ENCODE measurements at places on chromosomes 2 and 18.

- no peak for DNase-seq
Observed at GRCh38 chr2:60446413-60447267, 106.8 kb downstream of the BCL11A start.

- DNase-seq: no peak
Observed at GRCh38 chr2:241592126-241592845, 33.7 kb downstream of the BOK start.

- no peak for DNase-seq
Observed at GRCh38 chr18:42798606-42799170, 316.8 kb downstream of the RIT2 start.

DNA sequence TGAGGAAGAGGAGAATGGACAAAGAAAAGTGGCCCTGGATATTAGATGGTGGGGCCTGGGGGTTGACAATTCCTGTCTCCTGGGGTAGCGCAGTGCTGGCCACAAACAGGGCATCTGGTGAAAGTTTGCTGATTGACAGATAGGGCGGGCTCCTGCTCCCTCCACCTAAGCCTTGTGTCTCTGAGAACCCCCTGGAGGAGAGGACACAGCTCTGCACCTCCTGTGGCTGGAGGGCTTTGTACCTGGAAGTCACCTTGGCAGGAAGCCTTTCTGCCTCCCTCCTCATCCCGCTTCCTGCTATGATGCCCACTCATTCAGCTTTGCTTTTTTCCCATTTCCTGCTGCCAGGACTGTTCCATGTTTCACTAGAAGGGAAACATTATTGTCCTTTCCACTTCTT lies 72.4 kb downstream of the RHOB start:
- no peak for DNase-seq

GRCh38 chr2:15671842-15672815 lies 80.5 kb downstream of the DDX1 start:
- DNase-seq: no peak

DNA sequence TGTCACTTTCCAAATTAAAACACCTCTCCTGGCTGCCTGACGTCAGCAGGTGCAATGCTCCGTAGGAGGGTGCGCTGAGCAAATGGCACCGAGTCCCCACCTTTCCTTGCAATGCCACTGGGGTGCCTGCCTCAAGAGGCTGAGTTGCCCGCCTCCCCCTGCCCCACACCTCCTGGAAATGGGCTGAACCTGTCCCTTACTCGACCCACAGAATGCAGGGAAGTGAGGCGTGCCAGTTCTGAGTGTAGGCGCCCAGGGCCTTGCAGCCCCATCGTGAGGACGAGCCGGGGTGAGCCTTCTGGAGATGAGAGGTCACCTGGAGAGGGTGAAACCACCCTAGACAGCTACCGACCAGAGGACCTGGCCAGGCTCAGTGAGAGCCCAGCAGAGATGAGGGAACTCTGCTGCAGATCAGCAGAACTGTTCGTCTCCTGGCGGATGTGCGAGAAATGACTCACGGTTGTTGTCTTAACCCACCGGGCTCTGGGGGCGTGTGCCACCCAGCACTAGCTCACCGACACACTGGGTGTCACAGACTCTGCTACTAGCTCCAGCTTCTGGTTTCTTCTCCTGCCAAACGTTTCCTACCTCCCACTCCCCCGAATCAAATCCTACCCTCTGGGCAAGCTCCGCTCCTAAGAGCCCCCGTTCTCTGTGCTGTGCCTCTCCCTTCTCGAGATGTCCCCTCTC lies 168.7 kb upstream of the HDAC4 start:
- DNase-seq: no peak

DNA sequence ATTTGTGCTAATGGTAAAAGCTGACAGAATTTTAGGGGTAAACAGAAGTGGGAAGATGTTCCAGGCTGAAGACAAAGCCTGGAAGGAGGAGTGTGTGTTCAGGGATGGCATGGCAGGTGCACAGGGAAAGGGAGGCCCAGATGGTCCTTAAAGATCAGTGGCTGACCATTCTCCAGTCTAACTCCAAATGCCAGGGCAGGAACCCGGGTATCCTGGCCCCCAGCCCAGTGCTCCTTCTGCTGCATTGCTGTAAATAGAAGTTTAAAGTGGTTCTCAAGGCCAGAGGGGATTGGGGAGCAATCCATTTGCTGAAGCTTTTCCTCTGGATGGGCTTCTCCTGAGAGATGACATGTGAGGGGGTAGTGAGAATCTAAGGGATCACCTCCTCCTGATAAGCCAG lies 158.6 kb downstream of the CTIF start:
- DNase-seq: no peak

- no peak for DNase-seq
Observed at GRCh38 chr18:36041146-36041545, 26.2 kb downstream of the RPRD1A start.

DNA sequence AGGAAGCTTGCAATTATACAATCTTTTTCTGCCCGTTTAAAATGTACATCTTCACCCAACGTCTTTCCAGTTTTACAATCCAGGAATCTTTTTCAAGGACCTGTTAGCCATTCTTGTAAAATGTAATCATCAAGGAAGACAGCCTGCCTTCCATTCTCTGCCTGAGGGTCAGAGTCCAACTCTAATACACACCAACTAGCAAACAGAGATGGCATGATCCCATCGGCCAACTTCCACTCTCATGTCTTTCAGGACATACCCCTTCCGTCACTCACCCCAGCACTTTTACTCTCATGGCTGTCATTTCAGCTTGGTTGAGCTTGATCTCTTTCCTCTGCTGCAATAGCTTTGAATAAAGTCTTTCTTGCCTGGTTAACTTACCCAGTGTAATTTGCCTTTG lies 172.5 kb upstream of the NETO1 start:
- no peak for DNase-seq

GRCh38 chr2:71930049-71930681 lies 217.5 kb downstream of the CYP26B1 start:
- no peak for DNase-seq

GRCh38 chr18:21933931-21934765 lies 193.6 kb downstream of the MIB1 start:
- DNase-seq: no peak

DNA sequence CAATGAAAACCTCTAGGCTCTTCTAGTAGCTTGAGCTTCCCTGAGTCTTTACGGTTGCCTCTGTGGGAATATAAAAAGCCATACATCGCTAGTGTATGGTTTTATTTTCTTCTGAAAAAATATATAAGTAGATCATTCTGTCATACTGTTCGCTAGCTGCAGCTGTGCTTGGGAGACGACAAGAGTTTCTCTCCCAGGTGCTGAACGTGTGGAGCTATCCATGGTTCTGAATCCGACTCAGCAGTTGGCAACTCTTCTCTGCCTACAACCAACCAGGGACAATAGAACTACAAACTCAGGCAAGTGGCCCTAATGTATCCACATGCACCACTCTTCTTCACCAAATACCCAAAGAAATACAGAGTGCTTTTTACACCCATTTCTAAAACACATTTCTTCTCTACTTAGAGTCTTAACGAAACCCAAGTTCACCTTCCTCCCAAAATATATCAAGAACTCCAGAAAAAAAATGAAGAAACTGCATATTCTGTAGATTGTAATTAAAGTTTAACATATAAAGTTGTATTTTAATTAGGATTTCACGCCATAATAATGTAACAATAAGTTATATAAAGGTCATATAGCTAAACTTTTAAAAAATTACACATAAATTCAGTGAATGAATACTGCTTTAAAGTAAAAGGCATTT lies 2.2 kb upstream of the KCNH7 start:
- no peak for DNase-seq

DNA sequence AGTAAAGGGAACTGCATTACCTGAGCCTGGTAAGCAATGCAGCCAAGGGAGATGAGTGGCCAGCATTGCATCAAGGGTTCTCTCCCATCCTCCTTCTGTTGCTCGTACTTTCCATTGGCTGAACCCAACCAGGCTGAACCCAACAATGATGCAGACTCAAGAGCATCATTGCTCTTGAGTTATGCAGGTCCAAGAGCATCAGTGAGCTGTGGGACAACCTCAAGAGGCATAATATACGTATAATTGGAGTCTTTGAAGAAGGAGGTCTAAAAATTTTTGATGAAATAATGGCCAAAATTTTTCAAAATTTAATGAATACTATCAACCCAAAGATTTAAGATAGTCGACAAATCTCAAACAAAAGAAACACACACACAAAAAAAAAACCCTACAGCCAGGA lies 213.0 kb downstream of the RNF152 start:
- no peak for DNase-seq

DNA sequence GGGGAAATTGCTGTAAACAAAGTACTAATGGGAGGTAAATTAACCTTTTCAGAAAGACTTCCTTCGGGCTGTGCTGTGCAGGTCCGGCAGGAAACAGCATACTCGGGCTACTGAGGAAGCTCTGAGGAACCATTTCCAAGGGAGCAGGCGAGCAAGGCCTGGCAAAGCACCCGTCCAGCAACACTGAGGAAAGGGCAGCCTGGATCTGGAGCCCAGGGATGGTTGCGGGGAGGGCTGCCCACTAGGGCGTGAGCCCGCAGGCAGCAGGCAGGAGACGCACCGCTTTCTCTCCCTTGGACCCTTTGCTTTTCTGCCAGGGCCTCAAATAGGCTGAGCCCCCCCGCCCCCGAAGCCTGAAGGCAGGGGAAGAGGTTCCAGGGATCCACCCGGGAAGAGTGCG lies 89.5 kb downstream of the SOX11 start:
- DNase-seq: no peak

DNA sequence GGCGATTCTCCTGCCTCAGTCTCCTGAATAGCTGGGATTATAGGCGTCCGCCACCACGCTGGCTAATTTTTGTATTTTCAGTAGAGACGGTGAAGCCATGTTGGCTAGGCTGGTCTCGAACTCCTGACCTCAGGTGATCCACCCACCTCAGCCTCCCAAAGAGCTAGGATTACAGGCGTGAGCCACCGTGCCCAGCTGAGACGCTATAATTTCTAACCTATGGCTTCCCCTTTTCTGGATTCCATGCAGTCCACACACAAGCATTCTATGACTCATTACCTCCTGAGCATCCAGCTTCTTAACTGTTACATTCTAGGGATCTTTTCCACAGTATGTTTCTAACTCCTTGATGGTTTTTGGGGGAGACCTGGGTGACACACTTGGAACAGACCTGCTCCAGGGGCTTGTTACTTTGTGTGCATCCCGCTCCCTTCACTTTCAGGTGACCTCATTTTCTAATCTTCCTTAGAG lies 11.8 kb upstream of the KCMF1 start:
- DNase-seq: no peak

DNA sequence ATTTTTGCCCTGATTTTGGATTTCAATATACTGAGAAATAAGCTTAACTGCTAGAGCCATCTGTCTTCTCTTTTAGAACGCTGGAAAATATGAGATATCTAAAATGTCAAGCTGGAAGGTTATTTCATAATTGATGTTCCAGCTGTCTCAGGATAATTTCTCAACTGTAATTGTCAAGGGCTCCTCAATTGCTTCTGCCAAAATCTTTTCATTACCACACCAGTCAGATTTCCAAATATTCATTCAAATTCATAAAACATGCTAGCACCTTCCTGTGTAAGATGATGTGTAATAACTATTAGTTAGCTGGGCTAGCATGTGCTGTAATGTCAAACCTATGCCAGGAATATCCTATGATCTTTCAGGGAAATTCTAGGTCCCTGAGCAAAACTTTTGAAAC lies 88.1 kb downstream of the TNFRSF11A start:
- no peak for DNase-seq

GRCh38 chr2:241087420-241088268 lies 14.4 kb downstream of the MTERF4 start:
- DNase-seq: no peak

- DNase-seq: no peak
Observed at GRCh38 chr2:145484448-145485097, 964.7 kb upstream of the ZEB2 start.

- no peak for DNase-seq
Observed at GRCh38 chr2:242001853-242002252, 132.3 kb downstream of the RTP5 start.

DNA sequence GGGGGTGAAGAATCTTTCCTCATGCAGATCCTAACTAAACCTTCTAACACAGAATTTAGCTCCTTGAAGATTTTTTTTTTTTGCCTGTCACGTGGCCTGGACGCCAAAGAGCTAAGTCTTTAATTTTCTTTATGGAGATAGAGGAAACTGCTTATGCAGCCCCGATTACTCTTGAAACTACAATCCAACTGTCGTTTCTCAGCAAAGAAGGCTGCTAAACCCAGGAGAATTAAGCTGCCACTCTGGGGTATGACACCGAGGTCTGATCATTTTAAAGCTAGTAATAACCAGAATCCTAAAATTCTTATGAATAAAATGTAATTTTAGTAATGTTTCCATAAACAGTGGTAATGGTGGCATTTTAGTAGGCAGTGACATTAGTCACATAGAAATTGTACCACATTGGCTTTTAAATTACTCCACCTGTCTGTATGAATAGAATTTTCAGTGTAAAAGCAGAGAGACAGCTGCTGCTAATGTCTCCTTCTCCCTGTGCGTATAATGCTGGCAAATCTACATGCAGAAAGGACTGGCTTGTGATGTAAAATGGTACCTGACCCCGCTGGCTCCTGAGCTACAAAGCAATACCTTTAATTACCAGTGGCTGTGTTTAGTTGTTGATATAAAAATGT lies 86.5 kb downstream of the MEIS1 start:
- DNase-seq: no peak

- no peak for DNase-seq
Observed at GRCh38 chr2:128053331-128053730, 25.5 kb upstream of the SAP130 start.

GRCh38 chr2:219627103-219628100 lies at the start of gene SLC4A3:
Gene SLC4A3, plus strand, starts transcription at chr2:219627630. Its CDS starts 363 bp downstream, at chr2:219627993.
- DNase-seq: no peak

DNA sequence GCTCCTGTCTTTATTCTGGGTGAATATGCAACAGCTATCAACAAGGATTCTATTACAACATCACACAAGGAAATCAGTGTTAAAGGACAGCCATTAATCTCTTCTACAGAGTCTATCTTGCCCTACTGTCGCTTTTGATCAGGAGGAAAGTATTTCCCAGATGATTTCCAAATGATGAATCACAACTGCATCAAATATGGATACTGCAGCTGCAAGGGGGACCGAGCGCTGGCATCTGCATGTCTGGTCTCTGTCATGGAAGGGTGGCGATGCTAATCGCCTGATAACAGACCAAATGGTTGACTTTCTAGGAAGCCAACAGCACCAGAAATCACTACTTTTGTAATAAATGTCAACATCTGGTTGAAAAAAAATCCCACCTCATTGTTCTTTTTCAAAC lies 21.2 kb upstream of the OR6B3 start:
- DNase-seq: no peak

- no peak for DNase-seq
Observed at GRCh38 chr2:26528836-26529235, 50.9 kb upstream of the OTOF start.

- no peak for DNase-seq
Observed at GRCh38 chr2:8551622-8552074, 130.2 kb upstream of the ID2 start.

- no peak for DNase-seq
Observed at GRCh38 chr18:32380559-32380958, 90.1 kb downstream of the GAREM1 start.

DNA sequence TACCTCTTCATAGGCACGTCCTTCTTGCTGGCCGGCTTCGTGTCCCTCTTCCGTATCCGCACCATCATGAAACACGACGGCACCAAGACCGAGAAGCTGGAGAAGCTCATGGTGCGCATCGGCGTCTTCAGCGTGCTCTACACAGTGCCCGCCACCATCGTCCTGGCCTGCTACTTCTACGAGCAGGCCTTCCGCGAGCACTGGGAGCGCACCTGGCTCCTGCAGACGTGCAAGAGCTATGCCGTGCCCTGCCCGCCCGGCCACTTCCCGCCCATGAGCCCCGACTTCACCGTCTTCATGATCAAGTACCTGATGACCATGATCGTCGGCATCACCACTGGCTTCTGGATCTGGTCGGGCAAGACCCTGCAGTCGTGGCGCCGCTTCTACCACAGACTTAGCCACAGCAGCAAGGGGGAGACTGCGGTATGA lies 2.3 kb downstream of the FZD7 start:
- no peak for DNase-seq
